Pulmonary artery endothelial cell (primary cell): ENCODE measurements at places on chromosomes 12 and 14.

DNA sequence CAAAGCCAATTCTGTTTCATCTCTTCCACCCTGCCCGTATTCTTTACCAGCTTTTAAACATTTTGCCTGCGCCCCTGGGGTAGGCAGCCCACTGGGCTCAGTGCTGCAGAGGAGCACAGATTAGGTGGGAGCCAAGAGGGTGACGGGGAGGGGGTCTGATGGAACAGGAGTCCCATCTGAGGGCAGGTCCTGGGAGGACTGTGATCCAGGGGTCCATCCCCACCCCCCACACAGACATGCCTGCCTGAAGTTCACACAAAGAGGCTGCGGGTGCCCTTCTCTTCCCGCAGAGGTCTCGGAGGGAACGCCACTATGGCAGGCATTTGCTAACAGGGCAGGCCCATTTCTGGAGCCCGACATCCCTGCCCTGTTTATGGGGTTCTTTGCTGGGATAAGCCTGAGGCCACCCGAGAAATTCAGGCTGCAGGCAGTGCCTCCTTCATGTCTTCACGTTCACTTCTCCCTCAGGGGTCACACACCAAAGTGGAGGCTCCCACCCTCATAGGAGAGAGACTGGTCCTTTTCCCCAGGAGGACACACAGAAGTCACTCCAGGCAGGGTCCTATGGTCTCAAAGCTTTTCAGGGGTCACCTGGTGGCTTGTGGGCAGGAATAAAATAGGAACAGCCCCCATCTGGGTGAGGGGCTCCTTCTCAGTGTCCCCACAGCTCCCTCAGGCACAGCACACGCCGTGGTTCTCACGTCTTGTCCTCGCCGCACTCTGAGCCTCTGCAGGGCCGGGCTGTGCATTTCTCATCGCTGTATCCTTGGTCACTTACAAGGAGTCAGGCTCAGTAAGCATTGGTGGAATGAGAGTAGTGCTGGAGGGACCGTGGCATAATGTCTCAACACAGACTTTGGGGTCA, 12.9 kb downstream of the VASH1 start:
- no peak for DNase-seq

- no peak for DNase-seq
Observed at GRCh38 chr12:123140676-123141614, 9.9 kb downstream of the PITPNM2 start.

DNA sequence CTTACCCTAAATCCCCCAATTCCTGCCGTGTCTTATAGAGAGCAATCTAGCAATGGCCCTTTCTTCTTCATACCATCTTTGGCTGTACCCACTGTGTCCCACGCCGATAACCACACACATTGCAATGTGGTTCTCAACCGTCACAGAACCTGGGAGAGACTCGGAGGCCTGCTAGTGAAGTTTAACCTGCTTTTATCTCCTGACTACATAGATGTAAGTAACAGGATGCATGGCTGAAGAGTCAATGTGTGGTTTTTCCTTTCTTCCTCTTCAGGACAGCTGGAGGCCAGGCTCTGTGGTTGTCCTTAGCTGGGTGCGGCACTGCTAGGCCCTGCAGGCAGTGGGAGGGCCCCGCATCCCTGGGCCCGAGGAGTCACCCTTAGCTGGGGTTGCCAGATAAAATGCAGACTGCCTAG, 51.3 kb downstream of the ZNF664 start:
- no peak for DNase-seq

DNA sequence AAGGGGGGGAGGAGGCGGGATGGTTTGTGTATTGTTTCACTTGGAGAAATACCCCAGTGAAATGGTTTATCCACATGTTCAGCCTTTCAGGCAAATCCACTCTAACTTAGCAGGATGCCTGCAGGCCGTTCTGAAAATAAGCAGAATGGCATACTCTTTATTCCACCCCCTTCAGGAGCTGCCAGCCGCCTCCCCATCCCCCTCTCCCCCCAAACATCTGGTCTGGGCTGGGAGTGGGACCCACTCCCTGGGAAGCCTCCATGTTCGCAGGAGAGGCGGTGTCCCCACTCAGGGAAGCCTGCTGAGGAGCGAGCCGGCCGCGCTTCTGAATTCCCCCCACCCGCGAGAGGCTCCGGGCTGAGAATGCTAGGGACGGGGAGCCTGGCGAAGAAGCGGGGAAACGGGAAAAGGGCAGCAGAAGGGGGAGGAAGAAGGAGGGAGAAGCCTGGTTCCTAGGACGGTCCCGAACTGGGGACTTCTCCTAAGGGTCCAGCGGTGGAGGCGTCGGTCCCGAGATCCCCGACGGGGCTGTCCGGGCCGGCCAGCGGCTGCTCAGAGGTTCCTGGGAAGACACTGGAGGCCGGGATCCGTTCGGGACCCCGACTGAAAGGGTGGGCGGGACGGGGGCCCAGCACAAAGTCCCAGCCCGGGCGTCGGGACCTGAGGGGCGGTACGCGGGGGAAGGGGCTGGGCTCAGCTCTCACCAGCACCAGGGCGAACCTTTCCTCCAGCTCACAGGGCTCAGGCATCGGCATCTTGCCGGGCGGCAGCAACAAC, 666 bp downstream of the FMNL3 start:
- DNase-seq = no peak

DNA sequence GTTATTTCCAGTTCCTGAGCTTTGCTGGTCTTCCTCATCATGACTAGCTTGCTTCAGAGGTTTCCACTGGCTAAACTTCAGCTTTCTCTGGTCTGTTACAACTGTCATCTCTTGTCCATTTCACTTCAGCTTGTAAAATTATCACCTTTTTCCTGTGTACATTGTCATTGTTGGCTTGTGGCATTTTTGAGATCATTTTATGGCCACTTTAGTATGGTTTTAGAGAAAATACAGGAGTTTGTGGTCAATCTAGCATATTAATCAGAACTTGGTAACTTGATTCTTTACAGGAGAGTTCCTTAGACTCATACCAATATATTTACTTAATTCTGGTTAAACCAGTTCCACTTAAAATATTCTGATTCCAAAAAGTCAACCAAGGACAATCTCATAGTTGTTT, 235.9 kb upstream of the KITLG start:
- DNase-seq = no peak

DNA sequence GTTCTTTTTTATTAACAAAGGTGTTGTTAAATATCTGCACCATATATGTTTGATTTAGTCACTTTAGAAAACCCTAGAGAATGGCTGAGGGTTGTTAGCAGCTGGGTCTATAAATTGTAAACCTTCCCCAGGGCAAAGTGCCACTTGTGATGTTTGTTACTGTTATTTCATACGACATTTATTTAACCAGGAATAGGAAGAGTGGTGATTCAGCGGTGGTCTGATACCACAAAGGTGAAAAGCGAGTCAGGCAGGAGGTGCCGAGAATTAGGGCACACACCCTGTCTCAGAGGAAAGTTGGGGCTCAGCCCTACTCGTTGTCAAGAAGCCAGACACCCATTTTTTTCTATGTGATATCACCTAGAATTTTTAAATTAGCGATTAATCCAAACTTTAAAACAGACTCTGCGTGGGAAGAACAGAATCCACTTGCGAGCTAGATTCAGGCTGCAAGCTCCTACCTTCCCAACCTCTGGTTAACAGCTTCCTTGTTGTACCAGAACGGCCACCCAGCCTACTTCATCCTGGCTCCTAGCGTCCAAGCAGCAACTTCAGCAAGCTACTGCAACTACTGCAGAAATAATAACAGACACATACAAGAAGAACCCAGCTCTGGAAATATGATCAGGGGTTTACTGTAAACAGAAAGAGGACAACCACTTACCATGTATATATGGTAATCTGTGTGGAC, 126.7 kb downstream of the TMEM132D start:
- no peak for DNase-seq

- DNase-seq = no peak
Observed at GRCh38 chr12:50579757-50580267, 75.0 kb downstream of the DIP2B start.

- no peak for DNase-seq
Observed at GRCh38 chr12:71900091-71900490, 38.6 kb upstream of the TPH2 start.

GRCh38 chr12:106190581-106190980, 51.8 kb upstream of the NUAK1 start:
- DNase-seq = no peak

DNA sequence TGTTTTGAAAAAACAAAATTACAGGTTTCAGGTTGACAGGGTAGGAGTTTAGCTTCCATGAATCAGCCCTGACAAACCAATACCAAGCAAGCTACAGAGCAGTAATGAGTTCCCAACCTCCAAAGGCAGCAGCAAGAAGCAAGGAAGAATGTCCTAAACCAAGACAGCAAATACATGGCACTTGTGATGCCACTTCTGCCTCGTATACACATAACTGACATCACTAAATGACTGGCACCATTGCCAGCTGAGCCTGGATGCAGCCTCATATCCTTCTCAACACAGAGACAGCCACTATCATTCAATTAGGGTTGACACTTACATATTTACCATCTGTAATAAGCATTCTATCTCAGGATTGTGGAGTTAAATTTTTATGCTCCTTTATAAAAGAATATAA, 35.0 kb upstream of the MDM1 start:
- no peak for DNase-seq

DNA sequence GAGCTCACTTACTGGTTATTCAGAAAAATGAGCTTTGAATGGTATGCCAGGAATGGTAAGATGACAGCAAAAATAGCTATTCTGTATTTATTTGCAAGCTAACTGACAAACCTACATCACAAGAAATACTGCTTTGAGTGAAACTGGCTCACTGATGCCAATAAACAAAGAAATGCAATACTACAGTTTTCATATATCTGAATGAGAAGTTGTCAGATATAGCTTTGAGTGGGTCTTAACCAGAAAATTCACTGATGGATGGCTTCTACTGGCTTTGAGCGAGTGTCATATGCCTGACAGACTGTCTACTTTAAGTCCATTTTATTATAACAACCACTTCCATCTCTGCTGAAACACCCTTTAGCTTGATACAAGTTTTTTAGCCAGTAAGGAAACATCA, 330.1 kb downstream of the NELL2 start:
- no peak for DNase-seq

- DNase-seq = no peak
Observed at GRCh38 chr12:1575408-1576401, 18.7 kb downstream of the FBXL14 start.

DNA sequence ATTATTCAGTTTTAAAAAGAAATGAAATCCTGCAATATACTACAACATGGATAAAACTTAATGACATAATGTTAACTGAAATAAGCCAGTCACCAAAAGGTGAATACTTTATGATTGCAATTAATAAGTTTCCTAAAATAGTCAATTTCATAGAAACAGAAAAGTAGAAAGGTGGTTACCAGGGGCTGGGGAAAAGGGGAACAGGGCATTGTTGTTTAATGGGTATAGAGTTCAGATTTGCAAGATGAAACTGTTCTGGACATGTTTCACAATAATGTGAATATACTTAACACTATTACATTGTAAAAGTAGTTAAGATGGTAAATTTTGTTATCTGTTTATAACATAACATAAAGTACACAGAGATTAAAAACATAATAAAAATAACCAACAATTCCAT, 550.9 kb downstream of the CCER1 start:
- no peak for DNase-seq

DNA sequence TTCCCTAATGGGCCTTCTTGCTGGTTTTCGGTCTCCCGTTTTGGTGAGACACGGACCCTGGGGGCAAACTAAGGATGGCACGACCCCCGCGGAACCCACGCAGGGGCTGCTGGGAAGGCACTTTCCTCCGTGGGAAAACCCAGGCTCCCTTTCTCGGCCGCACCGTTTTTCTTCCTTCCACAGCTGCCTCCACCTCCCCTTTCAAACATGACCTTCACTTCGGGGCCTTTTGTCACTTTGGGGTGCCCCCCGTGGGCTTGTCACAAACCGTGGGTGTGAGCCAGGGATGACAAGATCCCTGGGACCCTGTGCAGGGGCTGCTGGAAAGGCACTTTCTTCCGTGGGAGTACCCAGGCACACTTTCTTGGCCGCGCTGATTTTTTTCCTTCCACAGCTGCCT, 268.7 kb downstream of the ALG10 start:
- DNase-seq = no peak

DNA sequence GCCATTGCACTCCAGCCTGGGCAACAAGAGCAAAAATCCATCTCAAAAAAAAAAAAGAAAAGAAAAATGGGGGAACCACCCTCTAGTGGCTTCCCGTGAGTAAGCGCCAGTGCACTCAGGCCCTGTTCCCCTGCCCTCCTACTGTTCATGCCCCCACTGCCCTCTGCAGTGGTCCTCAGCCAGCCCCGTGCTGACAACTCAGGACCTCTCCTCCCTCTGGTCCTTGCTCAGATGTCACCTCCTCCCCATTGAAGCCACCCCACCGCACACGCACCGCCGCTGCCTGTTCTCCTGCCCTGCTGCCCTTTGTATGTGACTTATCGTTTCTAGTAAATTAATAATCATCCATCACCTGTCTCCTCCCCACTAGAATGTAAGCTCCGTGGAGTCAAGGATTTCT, 58.8 kb upstream of the DYNC1H1 start:
- no peak for DNase-seq

GRCh38 chr14:65943916-65944410, 531.4 kb downstream of the FUT8 start:
- no peak for DNase-seq

GRCh38 chr12:11832093-11832492, 182.6 kb downstream of the ETV6 start:
- no peak for DNase-seq

GRCh38 chr12:6462234-6462995, 8.1 kb downstream of the VAMP1 start:
- no peak for DNase-seq

- no peak for DNase-seq
Observed at GRCh38 chr12:49882851-49883464, 20.7 kb downstream of the FAIM2 start.

- DNase-seq = no peak
Observed at GRCh38 chr12:69262264-69262974, 23.1 kb downstream of the CPSF6 start.

GRCh38 chr12:19896041-19896440, 456.7 kb downstream of the AEBP2 start:
- DNase-seq = no peak

- DNase-seq = no peak
Observed at GRCh38 chr14:65854215-65854614, 441.7 kb downstream of the FUT8 start.

DNA sequence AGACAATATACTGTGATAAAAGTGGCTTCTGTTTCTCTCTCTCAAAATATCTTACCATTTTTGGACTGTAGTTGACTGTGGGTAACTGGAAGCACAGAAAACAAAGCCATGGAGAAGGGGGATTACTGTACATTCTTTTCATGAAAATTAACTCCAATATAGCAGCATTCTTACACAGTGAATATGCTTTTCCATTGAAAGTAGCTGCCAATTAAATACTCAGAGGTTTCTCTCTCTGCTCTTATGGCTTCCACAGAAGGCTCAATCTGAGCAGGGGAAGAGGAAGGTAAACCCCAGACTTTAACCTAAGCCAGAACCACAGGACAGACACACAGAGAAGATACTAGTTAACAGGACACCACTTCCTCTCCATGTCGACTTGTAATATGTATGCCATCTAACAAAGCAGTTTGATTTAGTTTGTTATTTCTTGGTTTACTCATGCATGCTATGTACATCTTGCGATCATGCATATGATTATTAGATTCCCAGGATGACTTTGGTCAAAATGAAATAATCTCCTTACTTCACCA, 150.2 kb downstream of the SSPN start:
- no peak for DNase-seq

- DNase-seq = no peak
Observed at GRCh38 chr12:19657118-19657731, 217.9 kb downstream of the AEBP2 start.
